SK-N-SH (cell line): ENCODE measurements at places on chromosomes 2 and 18. TPM values are rescaled to one million over a fixed set of nuclear protein-coding genes. Genes with fewer than 3 reads are reported as not detected.
A peak's percentile ranks its signal among the peaks of the same experiment; 100 is the strongest.

The GAL3ST2 gene
- polyA plus RNA-seq: 0.10 and 0.15 TPM in 2 replicates

The GALNT3 gene
- 0.05 and 0.26 TPM in 2 replicates for polyA plus RNA-seq

The FOXI3 gene
- 0.02 TPM in 1 of 2 replicates, not detected in the other for polyA plus RNA-seq

The FRZB gene
- polyA plus RNA-seq: 2.8 and 3.5 TPM in 2 replicates

The MAP3K19 gene
- polyA plus RNA-seq: not detected in 2 replicates

The CREG2 gene
- 1.1 and 1.4 TPM in 2 replicates for polyA plus RNA-seq

The CD8B gene
- not detected in 2 replicates for polyA plus RNA-seq

The SCYGR4 gene
- polyA plus RNA-seq: not detected in 2 replicates

The IL1RN gene
- polyA plus RNA-seq: not detected in 2 replicates

The PMAIP1 gene
- 74.5 and 76.9 TPM in 2 replicates for polyA plus RNA-seq

The TACR1 gene
- polyA plus RNA-seq: under 0.01 TPM in 1 of 2 replicates, not detected in the other

The NEU2 gene
- not detected in 2 replicates for polyA plus RNA-seq

DNA sequence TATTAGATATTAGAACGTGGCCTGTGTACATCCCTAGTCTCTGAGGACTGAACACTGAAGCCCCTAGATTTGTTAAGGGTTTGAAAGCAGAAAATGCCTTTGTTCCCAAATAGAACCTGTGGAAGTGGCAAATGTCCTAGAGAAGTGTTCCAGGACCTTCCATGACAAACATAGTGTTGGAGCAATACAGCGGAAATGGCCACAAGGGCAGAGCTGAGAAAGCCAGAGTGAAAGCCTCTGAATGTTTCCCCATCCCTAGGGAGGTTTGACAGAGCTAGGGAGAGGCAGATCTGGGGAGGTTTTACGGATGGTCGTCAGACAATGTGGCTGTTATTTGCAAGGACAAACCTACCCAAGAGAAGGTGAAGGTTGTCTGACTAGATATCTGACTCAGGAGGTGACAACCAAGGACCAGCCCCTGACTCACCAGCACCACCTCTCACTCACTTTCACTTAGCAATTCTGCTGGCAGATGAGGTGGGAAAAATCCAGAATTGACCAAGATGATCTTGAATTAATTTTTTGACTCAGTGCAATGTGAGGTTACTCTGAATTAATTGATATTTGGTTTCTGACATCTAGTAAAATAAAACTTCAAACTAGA is 24.1 kb downstream of the RBM43 start:
- DNase-seq: peak; percentile 11

DNA sequence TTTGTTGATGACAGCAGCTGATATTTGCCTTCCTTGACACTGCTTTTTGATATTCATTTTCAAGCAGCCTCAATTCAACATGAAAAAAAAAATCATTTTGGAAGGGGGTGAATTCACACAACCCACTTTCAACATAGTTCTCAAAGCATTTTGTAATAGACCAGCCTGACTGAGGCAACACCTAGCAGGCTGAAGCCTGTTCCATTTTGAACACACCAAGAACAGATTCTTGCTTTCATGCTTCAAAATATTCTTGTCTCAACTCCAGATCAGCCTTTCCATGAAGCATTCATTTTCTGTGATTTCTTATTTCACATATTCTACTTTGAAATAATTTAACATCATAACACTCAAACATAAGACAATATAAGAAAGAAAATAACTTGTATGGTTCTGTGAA is 812.6 kb upstream of the POU3F3 start:
- DNase-seq: no peak

DNA sequence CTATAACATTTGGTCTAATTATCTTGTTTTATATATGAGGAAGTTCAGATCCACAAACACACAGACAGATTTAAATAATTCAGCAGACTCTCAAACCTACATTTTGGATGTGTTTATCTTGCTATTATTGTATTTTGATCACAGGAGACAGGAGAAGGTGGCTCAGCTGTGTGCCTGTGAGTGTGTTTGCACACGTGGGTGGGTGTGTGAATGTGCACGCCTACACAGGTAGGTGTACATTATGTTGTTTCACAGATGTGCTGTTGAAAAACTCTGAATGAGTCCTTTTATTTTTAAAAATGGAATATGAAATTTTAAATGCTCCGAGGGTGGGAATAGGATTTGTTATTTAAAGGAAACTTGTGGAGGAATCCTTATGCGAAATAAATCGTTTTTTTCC is 183.4 kb downstream of the PRKCE start:
- no peak for DNase-seq

- no peak for DNase-seq
Measured at GRCh38 chr18:26403491-26403890, 144.9 kb downstream of the KCTD1 start.

- DNase-seq: no peak
Measured at GRCh38 chr2:78992807-78993517, 32.5 kb upstream of the REG3G start.

DNA sequence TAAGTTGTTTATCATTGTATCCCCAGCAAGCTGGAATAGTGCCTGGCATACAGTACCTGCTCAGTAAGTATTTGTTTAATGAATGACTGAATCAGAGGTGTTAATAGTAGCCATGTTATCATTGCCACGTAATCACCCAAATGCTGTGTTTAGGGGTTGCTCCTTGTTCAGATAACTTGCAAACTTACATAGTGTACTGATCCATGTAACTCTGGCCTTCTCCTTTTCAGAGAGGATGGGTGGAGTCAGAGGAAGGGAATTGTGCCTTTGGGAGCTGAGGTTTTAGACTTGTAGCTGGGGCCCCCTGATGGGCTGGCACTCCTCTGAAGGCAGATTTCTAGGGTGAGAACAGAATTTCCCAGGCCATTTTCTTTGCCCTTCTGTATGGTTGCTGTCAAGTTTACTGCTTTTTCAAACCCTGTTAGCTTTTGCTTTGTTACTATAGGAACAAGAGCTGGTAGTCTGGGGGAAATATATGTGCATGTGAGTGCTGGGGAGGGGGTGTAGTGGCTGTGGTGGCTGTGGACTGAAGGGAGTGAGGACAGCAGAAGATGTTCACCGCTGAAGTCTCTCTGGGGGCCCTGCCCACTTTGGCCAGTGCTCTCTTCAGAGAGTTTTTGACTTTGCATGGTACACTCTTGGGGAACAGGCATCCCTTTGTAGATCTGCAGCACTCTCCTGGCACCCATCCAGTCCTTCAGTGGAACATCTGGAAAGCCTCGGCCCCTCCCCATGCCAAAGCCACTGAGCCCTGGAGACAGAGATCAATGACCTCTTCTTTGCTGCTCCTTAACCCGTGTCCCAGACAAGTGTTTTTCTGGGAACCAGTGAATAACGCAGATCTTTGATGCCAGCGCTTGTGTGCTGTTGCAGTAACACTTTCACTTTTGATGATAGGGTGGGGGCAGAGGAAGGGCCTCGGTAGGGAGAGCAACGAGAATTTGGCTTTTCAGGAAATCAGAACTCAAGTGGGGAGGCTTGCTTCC is 209.0 kb downstream of the PRKCE start:
- peak; percentile 69 for DNase-seq

GRCh38 chr2:28618221-28619141 is 122.6 kb downstream of the PLB1 start:
- no peak for DNase-seq

DNA sequence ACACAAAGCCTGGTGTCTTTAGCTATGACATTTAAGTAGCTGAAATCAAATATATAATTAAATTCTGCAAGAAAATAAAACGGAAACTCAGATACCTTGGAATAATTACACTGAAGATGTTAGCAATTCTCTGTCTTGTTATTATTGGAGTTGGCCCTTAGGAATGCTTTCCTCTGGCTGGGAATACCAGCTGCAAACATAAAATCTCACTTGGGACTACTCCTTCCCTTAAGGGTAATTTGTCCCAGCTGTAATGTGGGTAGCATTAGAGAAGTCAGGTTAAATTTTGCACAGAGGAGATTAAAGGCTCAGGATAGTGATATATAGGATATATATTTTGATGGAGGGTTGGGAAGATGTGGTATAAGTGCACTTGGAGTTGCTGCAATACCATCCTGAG is 37.3 kb upstream of the GRP start:
- DNase-seq: no peak

DNA sequence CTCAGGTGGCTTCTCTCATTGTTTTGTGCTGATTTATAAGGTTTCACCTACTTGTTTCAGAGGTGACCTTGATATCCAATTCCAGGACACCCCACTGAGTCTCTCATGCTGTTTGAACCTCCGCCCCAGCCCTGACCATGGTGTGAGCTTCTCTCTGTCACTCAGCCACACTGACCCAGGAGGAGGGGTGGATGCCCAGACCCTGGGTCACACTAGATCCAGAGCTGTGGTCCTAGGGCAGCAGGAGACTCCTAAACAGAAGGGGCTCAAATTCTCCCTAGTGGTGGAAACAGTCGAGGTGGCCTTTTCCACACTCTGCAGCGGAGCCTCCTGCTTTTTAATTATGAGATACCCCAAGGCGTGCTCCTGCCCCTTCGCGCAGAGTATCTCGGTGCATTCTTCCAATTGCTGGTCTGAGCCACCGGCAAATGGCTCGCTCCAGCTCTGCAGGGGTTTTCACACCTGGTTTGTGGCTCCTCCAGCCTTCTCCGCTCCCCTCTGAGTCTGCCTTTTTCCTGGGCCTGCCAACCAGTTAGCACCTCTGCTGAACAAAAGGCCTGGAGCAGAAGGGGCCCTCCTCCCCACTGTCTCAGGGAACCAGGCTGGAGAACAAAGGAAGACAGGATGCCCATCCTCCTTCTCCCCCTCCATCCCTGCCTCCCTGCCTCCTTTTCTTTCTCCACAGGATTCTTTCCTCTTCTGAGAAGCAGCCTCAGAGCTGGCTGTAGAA is 147.3 kb upstream of the SPRED2 start:
- DNase-seq: no peak

GRCh38 chr2:67828066-67828465 is 234.7 kb downstream of the C1D start:
- DNase-seq: no peak

- no peak for DNase-seq
Measured at GRCh38 chr2:8059794-8060193, 622.1 kb upstream of the ID2 start.

DNA sequence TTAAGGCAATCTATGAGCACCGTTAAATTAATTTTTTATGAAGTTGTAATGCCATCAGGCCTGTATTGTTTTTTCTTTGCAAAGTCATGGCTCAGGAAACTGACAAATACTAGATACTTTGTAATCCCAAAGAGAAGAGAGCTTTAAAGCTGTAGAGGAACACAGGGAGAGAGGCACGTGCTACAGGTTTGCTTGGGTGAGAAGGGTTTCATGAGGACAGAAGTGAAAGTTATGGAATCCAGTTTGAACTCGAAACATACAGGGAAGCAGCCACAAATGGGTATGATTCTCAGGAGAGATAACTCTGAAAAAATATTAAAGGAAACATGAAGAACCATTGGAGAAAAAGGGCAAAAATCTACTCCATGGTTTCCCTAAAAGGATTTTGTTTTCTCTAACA is 49.8 kb downstream of the CYB5A start:
- DNase-seq: no peak

GRCh38 chr2:200810998-200811332 is 745 bp upstream of the BZW1 start:
- no peak for DNase-seq

DNA sequence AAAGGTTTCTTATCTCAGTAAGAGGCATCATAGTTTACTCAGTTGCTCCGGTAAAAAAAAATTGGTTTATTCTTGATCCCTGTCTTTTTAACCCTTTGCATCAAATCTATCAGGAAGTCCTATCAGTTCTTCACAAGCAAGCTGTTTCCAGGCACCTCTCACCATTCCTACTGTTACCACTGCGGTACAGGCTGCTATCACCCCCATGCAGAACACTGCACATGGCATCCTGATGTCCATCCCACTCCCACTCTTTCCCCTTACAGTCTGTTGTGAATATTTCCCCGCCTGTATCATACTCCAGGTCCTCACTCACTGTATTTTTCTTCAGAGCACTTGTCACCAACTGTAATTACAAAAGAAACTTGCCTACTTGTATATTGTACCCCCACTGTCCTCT is 5.3 kb upstream of the CNRIP1 start:
- DNase-seq: no peak

DNA sequence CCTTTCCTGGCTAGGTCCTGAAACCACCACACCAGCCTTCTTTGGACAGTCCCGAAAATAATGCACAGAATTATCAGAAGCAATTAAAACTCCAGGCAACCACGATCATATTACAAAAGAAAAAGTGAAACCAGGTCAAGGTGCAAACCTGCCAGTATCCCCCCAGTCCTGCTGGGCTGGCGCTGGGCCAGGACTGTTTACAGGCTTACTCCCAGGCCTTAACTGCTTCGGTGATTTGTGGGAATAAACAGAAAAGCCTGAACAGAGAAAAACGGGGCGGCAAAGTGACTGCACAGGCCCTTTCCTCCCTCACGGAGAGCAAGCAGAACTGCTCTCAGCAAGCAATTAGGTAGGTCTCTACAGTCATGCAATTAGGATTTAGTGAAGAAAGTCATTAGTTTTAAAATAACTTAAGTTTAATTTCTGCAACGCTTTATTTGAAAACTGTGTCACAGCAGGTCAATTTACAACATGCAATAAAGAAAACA is 1.3 kb downstream of the HDAC4 start:
- peak; percentile 54 for DNase-seq

GRCh38 chr2:227629435-227629834 is 12.1 kb downstream of the SCYGR4 start:
- no peak for DNase-seq

DNA sequence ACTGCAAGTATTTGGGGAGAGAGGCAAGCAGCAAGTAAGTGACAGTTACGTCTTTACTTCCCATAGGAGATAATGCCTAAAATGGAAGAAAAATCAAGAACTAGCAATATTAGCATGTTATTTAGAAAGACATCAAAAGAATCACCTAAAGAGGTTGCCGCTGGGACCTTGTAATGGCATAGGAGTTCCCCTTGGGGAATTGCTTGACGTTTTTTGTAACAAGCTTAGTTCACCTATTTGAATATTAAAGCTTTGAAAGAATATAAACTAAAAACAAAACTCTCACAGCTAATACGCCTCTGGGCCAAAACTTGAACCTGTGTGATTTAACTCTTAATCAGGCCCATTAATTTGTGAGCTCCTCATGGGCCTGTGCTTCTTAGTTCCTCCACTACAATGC is 89.0 kb downstream of the AAK1 start:
- no peak for DNase-seq

DNA sequence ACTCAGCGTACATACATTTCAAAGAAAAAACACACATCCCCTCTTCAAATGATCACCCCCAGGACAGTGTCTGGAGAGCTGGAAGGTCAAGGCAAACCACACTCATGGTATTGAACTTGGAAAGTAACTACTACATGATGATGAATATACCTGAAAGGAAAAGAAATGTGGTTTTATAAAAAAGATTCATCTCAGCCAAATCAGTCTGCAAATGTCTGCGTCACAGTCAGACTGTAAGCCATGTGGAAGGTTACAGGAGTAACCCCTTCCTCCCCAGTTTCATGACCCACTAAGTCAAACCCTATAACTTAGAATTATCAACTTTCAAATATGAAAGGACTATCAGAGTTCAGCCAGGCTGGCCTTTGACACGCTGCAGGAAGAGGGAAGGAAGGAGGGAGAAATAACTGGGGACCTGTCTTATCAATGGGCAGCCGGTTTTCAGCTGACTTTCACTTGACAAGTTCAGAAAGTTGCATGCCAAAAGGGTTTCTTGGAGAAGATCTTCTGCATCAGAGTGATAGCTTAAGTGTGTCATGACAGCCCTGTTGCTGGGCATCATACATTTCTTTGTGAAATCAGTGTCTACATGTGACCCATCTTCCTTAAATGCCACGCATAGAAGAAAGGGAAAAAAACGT is 7.0 kb upstream of the BMP10 start:
- no peak for DNase-seq

- no peak for DNase-seq
Measured at GRCh38 chr2:200596774-200597570, 11.2 kb downstream of the AOX1 start.
